Caki2 (cell line): ENCODE measurements at places on chromosomes 3 and 15.

- peak; percentile 37 for DNase-seq
Observed at GRCh38 chr3:59326246-59327024, 276.6 kb upstream of the CFAP20DC start.

- no peak for DNase-seq
Observed at GRCh38 chr3:154955907-154956533, 124.1 kb upstream of the MME start.

DNA sequence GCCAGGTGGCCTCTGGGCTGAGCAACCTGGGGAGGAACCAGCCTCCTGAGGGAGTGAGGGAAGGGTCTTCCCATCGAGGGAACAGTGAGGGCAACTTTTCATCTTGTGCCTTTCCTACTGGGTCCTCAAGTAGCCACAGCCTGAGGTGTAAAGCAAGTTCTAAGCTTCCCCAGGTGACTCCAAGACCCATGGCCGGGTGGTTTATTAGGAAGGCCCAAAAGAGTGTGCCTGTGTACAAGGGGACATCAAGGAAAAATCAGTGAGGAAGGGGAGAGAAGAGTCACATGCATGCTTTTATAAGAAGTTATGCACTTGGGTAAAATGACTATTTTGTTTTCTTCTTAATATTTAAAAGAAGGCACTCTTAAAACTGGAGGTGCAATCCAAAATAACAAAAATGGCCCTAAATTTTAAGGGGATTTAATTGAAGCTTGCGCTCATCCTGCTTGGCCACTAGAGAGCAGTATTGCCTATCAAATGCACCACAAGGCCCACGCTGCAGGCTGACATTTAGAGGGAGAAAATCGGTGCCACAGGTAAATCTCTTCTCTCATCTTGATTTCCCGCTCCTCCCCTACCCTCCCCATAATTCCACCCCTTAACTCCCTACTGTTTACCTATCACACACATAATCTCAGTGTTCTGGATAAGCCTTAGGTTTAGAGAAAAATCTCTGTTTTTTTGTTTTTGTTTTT lies 6.7 kb downstream of the NANOGP8 start:
- peak; percentile 16 for DNase-seq

DNA sequence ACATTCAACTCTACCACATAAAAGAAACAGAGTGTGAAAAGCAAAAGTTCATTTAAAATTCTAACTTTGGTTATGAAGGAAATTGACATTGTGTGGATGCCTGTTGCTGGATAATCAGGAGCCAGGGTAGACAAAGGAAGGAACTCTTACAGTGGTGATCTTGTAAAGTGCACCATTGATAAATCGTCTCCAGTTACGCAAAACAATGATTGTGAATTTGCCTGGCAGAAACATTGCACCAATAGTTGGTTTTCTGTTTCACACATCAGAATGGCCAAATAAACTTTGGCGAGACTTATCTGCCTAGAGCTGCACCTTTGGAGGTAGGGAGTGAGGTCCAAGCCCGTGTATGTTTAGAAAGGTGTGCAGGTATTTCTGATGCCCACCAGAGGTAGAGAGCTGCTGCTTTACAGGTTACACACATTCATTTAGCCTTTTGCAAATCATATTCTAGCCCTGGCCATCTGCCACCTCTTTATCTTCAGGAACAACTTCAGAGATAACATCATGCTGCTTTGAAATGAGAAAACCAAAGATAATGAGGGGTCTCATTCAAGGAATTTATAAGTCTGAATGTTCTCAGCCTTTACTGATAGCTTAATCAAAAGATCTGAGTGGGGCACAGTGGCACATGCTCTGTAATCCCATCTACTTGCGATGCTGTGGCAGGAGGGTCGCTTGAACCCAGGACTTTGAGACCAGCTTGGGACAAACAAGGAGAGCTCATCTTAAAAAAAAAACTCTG lies 47.4 kb upstream of the P3H2 start:
- DNase-seq: no peak

GRCh38 chr15:99522288-99522687 lies 43.5 kb upstream of the MEF2A start:
- no peak for DNase-seq

DNA sequence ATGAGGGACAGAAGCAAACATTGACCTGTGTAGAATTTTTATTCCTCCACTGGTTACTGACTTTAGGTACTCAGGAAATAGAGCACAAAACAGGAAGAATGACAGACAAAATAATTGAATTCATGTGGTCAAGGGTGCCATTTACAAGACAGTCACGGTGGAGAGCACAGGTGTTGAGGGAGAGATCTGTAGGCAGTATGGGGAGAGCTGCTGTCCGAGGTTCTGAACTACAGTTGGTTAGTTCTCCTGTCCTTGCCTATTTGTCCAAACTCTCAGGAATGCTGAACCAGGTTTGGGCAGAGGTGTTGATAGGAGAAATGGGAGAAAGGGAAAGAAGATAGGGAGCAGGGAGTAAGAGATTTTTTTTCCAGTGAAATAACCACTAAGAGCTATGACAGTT lies 178.5 kb upstream of the ZBTB20 start:
- peak; percentile 13 for DNase-seq

- no peak for DNase-seq
Observed at GRCh38 chr15:61997786-61998185, 62.5 kb downstream of the VPS13C start.
